Effector memory CD8-positive, alpha-beta T cell (primary cell): ENCODE measurements at places on chromosomes 5 and 9.
A peak's percentile ranks its signal among the peaks of the same experiment; 100 is the strongest.

DNA sequence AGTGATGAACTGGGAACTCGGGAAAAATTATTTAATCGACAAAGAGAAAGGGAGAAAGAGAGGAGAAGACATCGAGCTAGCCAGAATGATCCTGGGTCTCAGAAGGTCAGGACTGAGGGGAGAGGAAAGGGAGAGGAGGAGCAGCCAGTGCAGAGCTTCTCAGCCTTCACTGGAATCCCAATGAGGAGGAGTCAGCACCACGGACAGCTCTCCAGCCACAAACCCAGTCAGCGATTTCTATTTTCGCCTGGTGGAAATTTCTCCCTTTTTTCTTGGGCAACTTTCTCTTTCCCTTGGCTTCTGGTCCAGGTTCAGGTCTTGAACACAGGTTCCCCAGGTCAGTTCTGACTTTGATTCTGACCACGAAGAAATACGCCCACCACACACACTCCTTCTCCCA lies 1.6 kb upstream of the BRINP1 start:
- H3K4me3 ChIP-seq: no peak overlapping the region
- H3K27ac ChIP-seq: no peak overlapping the region
- H3K27me3 ChIP-seq: peaks cover 27% of the 10 kb centered on the region
- H3K36me3 ChIP-seq: no peaks in the 10 kb centered on the region

- H3K36me3 ChIP-seq: no peaks in the 10 kb centered on the region
- no peak overlapping the region for H3K27ac ChIP-seq
- H3K27me3 ChIP-seq: peaks cover 39% of the 10 kb centered on the region
- DNase-seq: no peak
- H3K4me3 ChIP-seq: no peak overlapping the region
- H3K4me1 ChIP-seq: no peaks in the 10 kb centered on the region
Observed at GRCh38 chr5:158714049-158714643, 385.6 kb downstream of the EBF1 start.

GRCh38 chr5:66329078-66329477 lies 185.0 kb downstream of the SREK1 start:
- DNase-seq: no peak
- no peaks in the 10 kb centered on the region for H3K4me1 ChIP-seq
- H3K36me3 ChIP-seq: no peaks in the 10 kb centered on the region
- no peak overlapping the region for H3K4me3 ChIP-seq
- H3K27ac ChIP-seq: no peak overlapping the region

GRCh38 chr5:55226934-55227663 lies at the start of gene MCIDAS:
MCIDAS (minus strand) TSS chr5:55227315; CDS start chr5:55227138, 177 bp downstream.
- no peak within 1 kb of the TSS for H3K27ac ChIP-seq
- H3K36me3 ChIP-seq: peaks cover 7% of the 10 kb centered on the region
- no peak for DNase-seq
- H3K27me3 ChIP-seq: peaks cover 96% of the 10 kb centered on the region
- peaks cover 21% of the 10 kb centered on the region for H3K4me1 ChIP-seq
- peak within 1 kb of the TSS; percentile 80 for H3K4me3 ChIP-seq

GRCh38 chr9:4762108-4762885 lies 21.3 kb upstream of the AK3 start:
- H3K4me1 ChIP-seq: peaks cover 6% of the 10 kb centered on the region
- H3K27me3 ChIP-seq: no peaks in the 10 kb centered on the region
- peak; percentile 77 for DNase-seq
- no peaks in the 10 kb centered on the region for H3K36me3 ChIP-seq
- no peak overlapping the region for H3K27ac ChIP-seq

GRCh38 chr5:138726848-138727247 lies 26.4 kb upstream of the CTNNA1 start:
- peaks cover 80% of the 10 kb centered on the region for H3K27me3 ChIP-seq
- H3K4me1 ChIP-seq: peaks cover 7% of the 10 kb centered on the region
- peaks cover under 1% of the 10 kb centered on the region for H3K36me3 ChIP-seq
- no peak overlapping the region for H3K27ac ChIP-seq

DNA sequence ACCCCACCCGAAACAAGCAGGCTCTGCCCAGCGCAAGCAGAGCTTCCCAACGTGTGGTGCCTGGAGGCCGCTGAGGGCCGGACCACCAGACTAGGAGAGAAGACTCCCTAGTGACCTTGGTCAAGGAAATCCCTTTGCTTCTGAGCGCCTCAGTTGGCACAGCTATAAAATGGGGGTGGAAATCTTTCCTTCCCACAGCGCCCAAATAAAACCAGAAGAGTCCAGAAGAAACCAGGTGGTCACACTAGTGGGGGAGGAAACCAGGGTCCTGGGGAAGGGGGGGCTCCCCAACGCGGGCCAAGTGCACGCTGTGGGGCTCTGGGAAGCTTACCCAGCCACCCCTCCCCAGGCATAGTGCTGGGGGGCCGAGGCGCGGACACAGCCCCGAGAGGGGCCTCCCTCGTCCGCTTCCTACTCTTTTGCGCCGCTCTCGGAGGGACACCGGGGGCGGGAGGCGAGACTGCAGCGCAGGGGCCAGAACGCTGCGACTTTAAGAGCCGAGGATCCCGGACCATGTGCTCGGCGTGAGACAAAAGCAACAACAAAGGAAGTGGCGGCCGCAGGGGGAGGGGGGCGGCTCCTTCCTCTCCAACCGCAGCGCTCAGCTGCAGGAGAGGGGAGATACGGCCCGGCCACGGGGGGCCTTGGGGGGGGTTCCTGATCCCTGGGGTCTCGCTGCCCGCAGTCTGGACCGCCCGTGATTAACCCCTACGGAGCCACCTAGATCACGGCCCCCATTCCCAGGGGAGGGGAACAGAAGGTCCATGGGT lies 885 bp downstream of the RNF44 start:
- peak overlapping the region; percentile 96 for H3K4me3 ChIP-seq
- peak overlapping the region; percentile 100 for H3K27ac ChIP-seq
- peaks cover 48% of the 10 kb centered on the region for H3K4me1 ChIP-seq
- peaks cover 74% of the 10 kb centered on the region for H3K36me3 ChIP-seq

GRCh38 chr9:6702707-6703106 lies 55.1 kb upstream of the KDM4C start:
- H3K4me1 ChIP-seq: peaks cover 7% of the 10 kb centered on the region
- DNase-seq: no peak
- H3K4me3 ChIP-seq: peak overlapping the region; percentile 96
- peak overlapping the region; percentile 98 for H3K27ac ChIP-seq

DNA sequence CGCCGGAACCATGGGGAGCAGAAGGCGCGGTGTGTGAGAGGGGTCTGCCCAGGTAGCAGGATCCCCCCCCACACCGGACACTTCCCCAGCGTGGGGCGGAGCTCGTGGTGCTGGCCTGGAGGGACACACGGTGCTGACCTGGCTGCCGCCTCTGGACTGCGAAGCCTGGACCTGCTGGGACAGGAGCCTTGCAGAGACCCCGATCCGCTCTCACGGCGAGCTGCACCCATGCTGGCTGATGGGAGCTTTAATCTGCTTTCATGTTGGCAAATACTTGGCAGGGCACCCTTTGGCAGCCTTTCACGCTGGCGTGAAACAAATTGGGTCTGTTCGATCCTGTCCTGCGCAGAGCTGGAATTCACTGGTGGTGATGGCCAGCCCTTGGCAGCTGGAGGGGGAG lies 7.4 kb downstream of the NKD2 start:
- DNase-seq: no peak
- no peak overlapping the region for H3K27ac ChIP-seq
- no peaks in the 10 kb centered on the region for H3K4me1 ChIP-seq
- H3K4me3 ChIP-seq: no peak overlapping the region

GRCh38 chr5:110072651-110073050 lies 382.9 kb downstream of the MAN2A1 start:
- no peak overlapping the region for H3K27ac ChIP-seq
- DNase-seq: no peak

DNA sequence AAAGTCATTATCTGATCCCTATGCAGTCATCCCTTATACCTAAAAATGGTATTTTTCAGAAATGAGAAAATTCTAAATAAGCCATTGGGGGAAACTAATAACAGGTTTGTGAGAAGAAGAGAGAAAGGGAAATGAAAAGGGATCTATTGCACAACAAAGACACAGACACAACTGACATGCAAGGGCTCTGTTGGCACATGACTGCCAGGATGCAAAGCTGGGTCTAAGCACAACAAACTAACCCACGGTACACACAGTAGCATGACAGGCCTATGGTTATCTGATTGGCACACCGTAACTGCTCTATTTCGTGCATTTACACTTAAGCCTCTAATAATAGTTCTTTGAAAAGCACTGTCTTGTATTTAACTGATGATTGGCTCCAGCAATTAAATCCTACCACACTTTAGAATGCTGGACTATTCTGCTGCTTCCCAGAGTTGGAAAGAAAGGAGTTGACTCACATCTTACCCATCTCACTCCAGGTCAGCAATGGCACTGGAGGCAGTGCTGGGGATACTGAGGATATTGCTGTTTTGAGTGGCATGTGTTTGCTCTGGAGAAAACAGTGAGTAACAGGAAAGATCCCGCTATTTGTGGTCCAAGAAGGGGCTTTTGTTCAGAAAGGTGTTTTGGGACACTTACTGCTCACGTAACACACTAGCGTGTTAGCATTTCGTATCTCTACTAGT lies 328.3 kb downstream of the GLIS3 start:
- H3K4me1 ChIP-seq: no peaks in the 10 kb centered on the region
- DNase-seq: no peak
- no peak overlapping the region for H3K27ac ChIP-seq
- no peak overlapping the region for H3K4me3 ChIP-seq

- H3K4me1 ChIP-seq: no peaks in the 10 kb centered on the region
- no peak overlapping the region for H3K4me3 ChIP-seq
- no peak for DNase-seq
- no peak overlapping the region for H3K27ac ChIP-seq
- peaks cover 48% of the 10 kb centered on the region for H3K27me3 ChIP-seq
Observed at GRCh38 chr5:1392801-1393565, 48.1 kb upstream of the CLPTM1L start.

GRCh38 chr5:113652161-113652560 lies 138.7 kb downstream of the YTHDC2 start:
- H3K27ac ChIP-seq: no peak overlapping the region
- no peak overlapping the region for H3K4me3 ChIP-seq
- no peaks in the 10 kb centered on the region for H3K4me1 ChIP-seq
- no peak for DNase-seq

- no peaks in the 10 kb centered on the region for H3K27me3 ChIP-seq
- H3K36me3 ChIP-seq: peaks cover 76% of the 10 kb centered on the region
- peaks cover 57% of the 10 kb centered on the region for H3K4me1 ChIP-seq
- peak overlapping the region; percentile 3 for H3K4me3 ChIP-seq
- no peak overlapping the region for H3K27ac ChIP-seq
- no peak for DNase-seq
Observed at GRCh38 chr9:15501179-15501578, 9.6 kb downstream of the PSIP1 start.

DNA sequence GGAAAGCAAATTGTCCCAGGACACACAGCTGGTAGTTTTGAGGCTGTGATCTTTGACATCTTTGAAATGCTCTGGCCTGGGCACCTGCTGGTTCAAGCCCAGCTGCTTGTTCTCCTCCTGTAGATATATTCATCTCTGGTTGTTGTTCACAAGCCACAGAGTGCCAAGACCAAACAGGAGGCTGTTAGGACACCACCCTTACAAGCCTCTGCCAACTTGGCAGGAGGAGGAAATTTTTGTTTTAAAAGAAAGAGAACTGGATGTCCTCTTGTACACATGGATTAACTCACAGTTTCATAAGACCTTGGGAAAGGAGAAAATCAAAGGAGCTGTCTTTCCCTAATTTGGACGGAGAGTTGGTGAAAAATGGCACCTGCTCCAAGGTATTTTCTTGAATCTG lies 8.5 kb upstream of the ZFP62 start:
- H3K4me3 ChIP-seq: no peak overlapping the region
- no peak overlapping the region for H3K27ac ChIP-seq
- no peak for DNase-seq
- peaks cover 6% of the 10 kb centered on the region for H3K4me1 ChIP-seq
- peaks cover 23% of the 10 kb centered on the region for H3K27me3 ChIP-seq

- H3K4me1 ChIP-seq: peaks cover 18% of the 10 kb centered on the region
- no peak overlapping the region for H3K27ac ChIP-seq
- DNase-seq: no peak
- H3K4me3 ChIP-seq: no peak overlapping the region
Observed at GRCh38 chr5:135369952-135370351, 29.1 kb downstream of the MACROH2A1 start.

DNA sequence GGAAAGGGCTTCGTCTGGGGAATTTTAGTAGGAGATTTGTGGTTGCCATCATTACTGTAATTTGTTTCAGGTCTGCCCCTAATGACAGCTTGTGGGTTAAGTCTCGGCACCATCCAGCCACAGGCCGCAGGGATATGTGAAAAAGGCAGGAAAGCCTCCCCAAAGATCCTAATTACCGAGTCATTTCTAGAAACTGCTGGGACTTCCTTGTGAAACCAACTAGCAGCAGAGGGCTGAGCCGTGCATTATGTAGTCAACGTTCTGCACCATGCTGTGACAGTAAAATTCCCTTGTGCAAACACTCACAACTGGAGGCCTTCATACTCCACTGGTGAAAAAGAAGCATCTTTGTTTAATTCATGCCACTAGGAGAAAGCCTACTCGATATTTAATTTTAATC lies 230.3 kb downstream of the MPDZ start:
- no peak for DNase-seq
- H3K4me1 ChIP-seq: no peaks in the 10 kb centered on the region
- no peaks in the 10 kb centered on the region for H3K27me3 ChIP-seq
- no peak overlapping the region for H3K4me3 ChIP-seq

DNA sequence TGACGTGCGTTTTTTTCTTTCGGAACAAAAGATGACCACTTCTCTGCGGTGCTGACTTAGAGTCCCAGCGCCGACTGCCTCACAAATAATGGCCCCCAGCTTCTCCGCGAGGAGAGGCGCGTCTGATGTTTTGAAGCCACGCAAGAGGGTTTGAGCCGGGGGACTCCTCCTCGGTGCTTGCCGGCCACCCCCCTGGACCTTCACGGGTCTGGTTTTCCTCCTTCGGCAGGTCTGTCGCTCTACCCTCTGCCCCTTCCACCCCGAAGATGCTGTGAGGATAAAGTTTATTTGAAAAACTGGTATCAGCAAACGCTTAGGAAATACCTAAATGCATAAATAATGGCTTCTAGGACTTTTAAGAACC lies 584 bp downstream of the USP20 start:
- peak overlapping the region; percentile 94 for H3K27ac ChIP-seq
- peak overlapping the region; percentile 99 for H3K4me3 ChIP-seq
- DNase-seq: no peak
- H3K27me3 ChIP-seq: no peaks in the 10 kb centered on the region

GRCh38 chr9:91150998-91151717 lies 210.6 kb downstream of the AUH start:
- peak overlapping the region; percentile 60 for H3K4me3 ChIP-seq
- H3K36me3 ChIP-seq: peaks cover 10% of the 10 kb centered on the region
- DNase-seq: peak; percentile 44
- H3K27me3 ChIP-seq: no peaks in the 10 kb centered on the region

DNA sequence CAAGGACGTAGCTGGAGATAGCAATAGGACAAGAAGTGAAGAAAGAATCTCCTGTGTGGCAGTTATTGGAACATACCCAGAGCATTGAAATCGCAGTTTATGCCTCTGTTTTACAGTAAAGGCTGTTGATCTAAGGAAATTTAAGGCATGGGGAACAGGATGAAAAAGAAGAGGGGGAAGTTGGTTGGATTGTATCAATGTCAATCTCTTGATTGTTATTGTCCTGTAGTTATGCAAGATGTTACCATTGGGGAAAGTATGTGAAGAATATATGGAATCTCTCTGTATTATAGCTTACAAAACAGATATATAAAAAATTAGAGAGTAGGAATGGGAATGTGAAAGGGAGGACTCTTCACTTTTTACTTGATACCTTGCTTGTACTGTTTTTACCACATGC lies 195.6 kb upstream of the NREP start:
- H3K4me3 ChIP-seq: no peak overlapping the region
- no peak for DNase-seq
- H3K27ac ChIP-seq: no peak overlapping the region
- no peaks in the 10 kb centered on the region for H3K36me3 ChIP-seq
- H3K4me1 ChIP-seq: no peaks in the 10 kb centered on the region
